ENCODE measurements at places on chromosomes 12 and 14. TPM values are rescaled to one million over a fixed set of nuclear protein-coding genes. Genes with fewer than 3 reads are reported as not detected.

HCFC2 gene
- polyA plus RNA-seq = 3.0 TPM

KRT6B gene
- polyA plus RNA-seq = 152 TPM

GRCh38 chr12:27462851-27463250, 16.3 kb downstream of the SMCO2 start:
- no peak for DNase-seq

DNA sequence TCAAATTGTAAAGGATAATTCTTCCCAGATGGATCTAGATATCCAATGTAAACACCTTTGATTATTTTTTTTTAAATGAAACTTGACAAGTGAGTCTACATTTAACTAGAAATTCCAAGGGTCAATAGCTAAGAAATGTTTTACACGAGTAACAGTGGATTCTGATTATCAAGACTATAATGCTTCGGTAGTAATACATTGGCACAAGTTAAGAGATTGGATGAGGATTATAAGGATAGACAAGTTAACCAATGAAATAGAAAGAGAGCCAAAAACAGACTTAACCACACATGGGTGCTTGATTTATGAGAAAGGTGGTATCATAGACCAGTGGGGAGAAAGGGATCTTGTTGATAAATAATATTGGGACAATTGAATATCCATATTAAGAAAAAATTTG, 40.3 kb upstream of the PCED1B start:
- no peak for DNase-seq

GRCh38 chr12:65828711-65829339, 4.5 kb downstream of the HMGA2 start:
- DNase-seq = no peak

- DNase-seq = no peak
Measured at GRCh38 chr14:94356379-94357056, 31.9 kb downstream of the SERPINA1 start.

GRCh38 chr12:81558031-81558430, 201.1 kb downstream of the PPFIA2 start:
- no peak for DNase-seq

- no peak for DNase-seq
Measured at GRCh38 chr12:58288190-58288589, 346.8 kb downstream of the ATP23 start.

DNA sequence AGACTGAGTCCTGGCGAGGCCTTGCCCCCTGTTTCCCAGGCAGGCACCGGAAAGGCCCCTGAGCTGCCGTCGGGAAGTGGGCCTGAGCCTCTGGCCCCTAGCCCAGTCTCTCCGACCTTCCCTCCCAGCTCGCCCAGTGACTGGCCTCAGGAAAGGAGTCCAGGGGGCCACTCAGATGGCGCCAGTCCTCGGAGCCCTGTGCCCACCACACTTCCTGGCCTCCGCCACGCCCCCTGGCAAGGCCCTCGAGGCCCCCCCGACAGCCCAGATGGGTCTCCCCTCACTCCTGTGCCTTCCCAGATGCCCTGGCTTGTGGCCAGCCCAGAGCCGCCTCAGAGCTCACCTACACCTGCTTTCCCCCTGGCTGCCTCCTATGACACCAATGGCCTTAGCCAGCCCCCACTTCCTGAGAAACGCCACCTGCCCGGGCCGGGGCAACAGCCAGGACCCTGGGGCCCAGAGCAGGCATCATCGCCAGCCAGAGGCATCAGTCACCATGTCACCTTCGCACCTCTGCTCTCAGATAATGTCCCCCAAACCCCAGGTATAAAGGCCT, 10.9 kb downstream of the TNS2 start:
- DNase-seq = no peak

DNA sequence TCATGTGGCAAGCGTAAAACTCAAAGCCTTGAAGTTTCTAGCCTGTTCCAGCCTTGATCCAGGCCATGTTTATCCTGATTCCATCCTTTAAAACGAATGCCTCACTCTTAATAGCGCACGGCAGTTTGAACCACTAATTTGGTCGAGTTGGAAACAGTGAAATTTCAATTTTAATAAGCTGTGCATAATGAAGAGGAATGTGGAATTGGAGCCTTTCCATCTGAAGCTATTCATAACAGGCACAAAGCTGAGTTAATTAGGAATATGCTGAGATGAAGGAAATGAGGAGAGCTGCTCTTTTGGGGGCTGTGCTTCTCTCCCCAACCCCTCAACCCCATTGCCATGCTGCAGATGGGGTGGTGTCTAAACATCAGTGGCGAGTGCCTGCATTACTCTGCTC, 70.7 kb downstream of the PTPN11 start:
- no peak for DNase-seq

DNA sequence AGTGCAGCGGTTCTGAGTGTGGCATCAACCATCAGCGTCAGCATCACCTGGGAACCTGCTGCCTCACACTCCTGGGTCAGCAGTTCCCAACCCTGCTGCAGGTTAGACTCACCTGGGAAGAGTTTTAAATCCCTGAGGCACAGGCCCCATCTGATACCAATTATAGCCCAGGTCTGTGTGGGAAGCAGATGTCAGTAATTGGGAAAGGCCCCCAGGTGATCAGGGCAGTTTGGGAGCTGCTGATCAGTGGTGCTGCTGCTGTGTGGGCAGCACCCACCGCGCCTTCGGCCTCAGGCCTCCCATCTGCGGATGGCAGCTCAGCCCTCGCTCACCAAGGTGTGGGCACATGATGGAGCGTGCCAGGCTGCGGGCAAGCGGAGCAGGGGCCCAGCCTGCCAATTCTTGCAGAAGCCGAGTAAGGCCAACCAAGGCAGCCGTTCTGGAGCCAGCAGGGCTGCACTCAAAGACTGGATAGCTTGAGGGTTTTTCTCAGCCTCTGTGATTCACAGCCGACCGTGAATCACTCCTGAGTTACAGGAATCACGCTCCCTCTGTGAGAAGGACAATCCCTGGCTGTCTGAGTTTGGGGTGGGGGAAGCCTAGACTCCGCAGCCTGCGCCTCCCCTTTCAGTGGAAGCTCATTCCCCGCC, 155.6 kb upstream of the SFSWAP start:
- peak; percentile 56 for DNase-seq

Measured in foreskin keratinocyte (primary cell).